ENCODE measurements at places on chromosomes 7 and 10. TPM values are rescaled to one million over a fixed set of nuclear protein-coding genes. Genes with fewer than 3 reads are reported as not detected.

Gene GJD4
- not detected for total RNA-seq

Gene ADIRF
- 23.8 TPM for total RNA-seq

Gene UCN3
- not detected for total RNA-seq

Gene FRA10AC1
- 6.3 TPM for total RNA-seq

Gene ITPRID1
- not detected for total RNA-seq

Gene PPP1R17
- total RNA-seq, result not detected

Gene C10orf71
- not detected for total RNA-seq

Gene JCAD
- total RNA-seq, result 0.91 TPM

Gene AKR1C8
- not detected for total RNA-seq

Gene NAPEPLD
- 8.4 TPM for total RNA-seq

Gene GNB2
- 186 TPM for total RNA-seq

Gene NOD1
- total RNA-seq, result 4.2 TPM

Gene ZRANB1
- 11.7 TPM for total RNA-seq

Gene PAPOLB
- total RNA-seq, result not detected

Gene EFCAB10
- not detected for total RNA-seq

Gene FBXO24
- 0.29 TPM for total RNA-seq

Gene SFXN4
- 24.7 TPM for total RNA-seq

Gene VPS50
- total RNA-seq, result 32.5 TPM

Gene HYAL4
- 3.0 TPM for total RNA-seq

Gene NPS
- total RNA-seq, result not detected

Gene PRKG1
- 2.0 TPM for total RNA-seq
